ENCODE measurements at places on chromosomes 3 and 15.

- no peak for DNase-seq
These were observed 9.3 kb downstream of the CACNA2D2 start for GRCh38 chr3:50494126-50494525.

- no peak for DNase-seq
These were observed 62.5 kb downstream of the CBLB start for GRCh38 chr3:105806359-105806758.

GRCh38 chr15:39079296-39079847 lies 501.5 kb upstream of the THBS1 start:
- DNase-seq: no peak

DNA sequence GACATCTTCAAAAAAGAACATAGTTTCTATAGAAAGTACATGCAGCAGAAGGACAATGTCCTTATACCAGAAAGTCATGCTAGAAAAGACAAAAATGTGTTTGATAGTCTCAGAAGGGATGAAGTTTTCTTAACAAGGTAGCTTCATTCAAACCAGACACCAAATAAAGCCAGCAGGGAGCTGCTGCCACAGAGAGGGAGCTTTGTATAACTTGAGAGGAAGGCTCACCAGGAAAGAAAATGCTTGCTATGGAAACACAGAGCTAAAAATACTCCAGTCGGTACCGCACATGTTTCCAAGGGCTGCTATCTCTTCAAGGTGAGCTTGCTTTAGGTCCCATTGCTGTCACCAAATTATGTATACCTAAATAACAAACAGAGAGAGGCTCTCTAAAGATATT lies 1074.8 kb upstream of the ALCAM start:
- DNase-seq: no peak

DNA sequence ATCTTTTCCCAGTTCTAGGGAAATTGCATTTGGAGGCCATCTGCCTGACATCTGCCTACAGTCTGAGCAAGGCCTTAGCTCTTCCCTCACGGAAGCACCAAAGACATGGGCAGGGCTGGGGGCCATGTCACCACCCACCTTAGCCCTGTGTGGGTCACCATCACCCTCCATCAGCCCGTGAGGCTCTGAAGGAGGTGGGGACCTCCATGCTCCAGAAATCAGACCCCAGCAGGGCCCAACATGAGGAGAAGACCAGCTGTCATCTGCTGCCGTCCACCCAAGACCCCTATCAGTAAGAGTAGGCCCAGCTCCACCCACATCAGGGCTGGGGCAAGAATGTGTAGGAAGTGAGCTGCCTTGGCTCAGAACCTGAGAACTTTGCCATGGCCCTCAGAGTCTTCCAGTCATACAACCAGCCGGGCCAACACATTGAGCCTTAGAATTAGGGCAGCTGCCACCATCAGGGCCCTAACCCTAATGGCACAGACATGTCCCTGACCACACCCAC lies 1.9 kb downstream of the TMIE start:
- DNase-seq: no peak

DNA sequence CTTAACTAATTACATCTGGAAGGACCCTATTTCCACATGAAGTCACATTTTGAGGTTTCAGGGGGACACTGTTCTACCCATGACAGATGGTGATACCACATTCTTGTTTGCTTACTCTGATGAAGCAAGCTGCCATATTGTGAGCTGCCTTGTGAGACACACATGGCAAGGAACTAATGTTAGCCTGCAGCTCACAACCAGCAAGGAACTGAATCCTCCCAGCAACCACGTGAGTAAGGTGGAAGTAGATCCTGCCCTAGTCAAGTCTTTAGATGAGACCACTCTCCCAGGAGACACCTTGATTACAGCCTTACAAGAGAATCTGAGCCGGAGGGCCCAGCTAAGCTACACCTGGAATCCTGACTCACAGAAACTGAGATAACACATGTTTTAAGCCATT lies 160.1 kb downstream of the PDE8A start:
- DNase-seq: no peak

GRCh38 chr15:42879443-42879842 lies 41.1 kb downstream of the TTBK2 start:
- DNase-seq: no peak

GRCh38 chr15:37765786-37766185 lies 168.7 kb upstream of the TMCO5A start:
- DNase-seq: no peak

DNA sequence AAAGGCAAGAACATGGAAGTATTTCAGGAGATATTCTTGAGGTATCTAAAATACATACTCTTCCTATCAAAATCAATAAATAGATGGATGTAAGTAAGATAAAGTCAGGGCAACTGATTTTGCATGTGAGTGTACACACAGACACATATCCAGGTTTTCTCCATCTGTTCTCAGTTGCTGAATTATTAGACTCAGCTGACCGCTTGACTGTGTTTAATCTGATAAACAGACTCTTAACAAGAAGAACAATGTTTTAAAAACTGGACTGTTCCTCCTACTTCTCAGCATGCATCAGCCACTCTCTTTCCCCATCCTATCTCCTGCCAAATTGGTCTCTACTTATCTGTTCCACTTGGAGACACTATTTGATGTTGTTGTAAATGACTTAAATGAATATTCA lies 73.5 kb downstream of the GOLGA8G start:
- DNase-seq: no peak

DNA sequence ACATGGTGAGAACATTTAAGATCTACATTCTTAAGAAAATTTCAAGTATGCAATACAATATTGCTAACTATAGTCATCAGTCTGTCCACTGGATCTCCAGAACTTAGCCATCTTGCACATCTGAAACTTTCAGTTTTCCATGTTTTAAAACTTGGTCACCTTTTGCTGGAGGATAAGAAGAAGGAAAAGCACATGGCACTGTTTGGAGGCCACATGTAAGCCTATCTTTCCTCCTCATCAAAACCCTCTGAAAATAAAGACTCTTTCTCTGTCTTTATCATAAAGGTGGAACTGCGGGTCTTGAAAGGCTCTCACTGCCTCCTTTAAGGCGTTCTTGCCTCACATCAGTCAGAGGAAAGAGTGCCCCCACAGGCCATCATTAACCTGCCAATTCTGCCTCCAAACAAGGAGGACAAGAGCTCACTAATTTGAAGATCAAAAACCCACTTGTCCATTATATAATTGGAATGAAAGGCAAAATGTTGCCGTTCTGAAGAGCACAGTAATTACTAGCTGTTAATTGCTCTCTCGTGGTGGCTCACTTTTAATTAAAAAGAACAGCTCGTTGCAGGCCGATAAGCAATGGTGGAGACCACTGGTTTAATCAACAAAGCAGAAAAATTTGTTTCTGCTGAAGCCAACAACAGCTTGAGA lies 157.8 kb downstream of the MECOM start:
- DNase-seq: no peak

- DNase-seq: no peak
These were observed 392.2 kb downstream of the DIPK2A start for GRCh38 chr3:144363856-144364255.

DNA sequence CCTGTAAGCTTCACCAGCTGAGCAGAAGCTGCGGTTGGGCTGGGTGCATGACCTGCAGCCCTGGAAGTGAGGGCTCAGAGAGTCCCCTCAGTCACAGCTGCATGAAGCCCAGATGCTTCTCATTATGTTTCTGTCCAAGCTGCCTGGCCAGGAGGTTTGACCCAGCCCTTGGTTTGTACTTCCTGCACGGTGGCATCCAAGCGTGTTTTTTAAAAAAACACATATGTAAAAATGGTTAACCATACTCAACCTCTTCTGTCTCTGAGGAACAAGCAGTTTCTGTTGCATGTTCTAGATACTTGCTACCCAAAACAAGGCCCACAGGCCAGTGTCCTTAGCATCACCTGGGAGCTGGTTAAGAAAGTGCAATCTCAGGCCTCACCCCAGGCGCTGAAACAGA lies 76.0 kb upstream of the ATP10A start:
- no peak for DNase-seq

GRCh38 chr15:101026656-101027272 lies 107.6 kb downstream of the LRRK1 start:
- no peak for DNase-seq

DNA sequence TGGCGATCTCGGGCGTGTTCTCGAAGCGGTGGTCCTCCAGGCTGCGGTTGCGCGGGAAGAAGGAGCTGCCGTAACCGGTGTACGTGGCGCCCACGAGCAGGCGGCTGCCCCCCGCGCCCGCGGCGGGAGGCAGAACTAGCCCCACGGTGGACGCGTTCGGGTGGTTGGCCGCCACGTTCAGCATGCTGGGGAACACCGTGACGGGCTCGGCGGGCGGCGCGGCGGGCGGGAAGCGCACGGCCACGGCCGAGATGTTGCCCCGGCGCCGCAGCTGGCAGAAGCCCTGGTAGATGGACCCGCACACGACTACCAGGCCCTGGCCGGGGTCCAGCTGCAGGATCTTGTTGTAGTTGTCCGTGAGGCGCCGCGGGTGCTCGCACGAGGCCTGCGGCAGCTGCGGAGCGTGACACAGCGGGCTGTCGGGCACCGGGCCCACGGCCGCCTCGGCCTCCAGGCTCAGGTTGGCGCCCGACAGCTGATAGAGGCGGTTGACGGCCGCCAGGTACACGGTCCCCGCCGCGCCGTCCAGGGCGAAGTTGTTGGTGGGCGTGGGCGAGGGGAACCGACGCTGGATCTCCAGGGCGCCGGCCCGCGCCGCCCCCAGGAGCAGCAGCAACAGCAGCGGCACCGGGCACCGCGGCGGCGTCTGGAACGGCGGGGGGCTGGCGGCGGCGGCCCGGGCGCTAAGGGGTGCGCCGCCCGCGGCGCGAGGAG lies 397 bp downstream of the PLXND1 start:
- no peak for DNase-seq

DNA sequence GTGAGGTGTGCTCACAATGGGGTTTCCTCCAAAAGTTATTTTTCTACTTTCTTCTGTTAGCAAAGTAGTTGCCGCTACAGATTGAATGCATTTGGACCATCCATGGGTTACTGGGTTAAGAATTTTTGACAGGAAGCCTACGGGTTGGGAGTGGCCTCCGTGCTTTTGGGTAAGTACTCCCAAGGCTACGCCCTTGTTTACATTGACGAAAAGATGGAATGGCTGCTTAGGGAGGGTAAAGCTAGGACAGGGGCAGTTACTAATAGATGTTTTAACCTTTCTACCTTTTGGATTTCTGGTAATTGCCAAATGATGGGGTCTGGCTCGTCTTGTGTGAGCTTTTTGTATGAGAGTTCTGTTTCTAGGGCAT lies 20.4 kb upstream of the ATG7 start:
- DNase-seq: no peak

DNA sequence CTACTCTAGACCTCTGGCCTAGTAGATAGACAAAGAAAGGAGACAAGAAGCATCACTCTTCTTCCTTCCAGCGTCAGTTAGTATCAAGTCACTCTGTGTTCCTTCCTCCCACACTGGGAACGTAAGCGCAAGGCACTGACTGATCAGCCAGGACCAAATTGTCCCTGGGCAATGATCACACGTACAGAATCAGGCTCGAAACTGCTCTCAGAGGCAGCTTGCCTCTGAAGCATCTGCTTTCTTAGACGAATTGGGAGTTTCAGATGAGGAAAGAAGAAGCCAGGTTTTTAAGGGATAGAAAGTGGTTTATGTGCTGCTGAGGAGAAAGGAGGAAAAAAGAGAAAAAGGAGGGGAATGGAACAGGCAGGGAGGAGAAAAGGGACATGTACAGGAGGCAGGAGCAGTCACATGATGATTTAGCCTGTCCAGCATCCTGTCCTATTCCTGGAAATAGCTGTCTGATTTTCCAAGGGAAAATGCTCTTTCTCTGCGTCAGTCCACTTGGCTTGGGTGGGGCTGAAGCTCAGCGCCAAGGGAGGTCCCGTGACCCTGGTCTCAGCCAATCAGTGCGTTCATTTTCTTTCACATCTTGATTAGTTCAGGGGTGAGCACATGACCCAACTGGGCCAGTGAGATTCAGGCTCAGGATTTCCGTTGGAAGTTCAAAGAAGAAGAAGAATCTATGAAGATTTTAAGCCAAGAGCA lies 102.0 kb upstream of the PRICKLE2 start:
- DNase-seq: no peak

DNA sequence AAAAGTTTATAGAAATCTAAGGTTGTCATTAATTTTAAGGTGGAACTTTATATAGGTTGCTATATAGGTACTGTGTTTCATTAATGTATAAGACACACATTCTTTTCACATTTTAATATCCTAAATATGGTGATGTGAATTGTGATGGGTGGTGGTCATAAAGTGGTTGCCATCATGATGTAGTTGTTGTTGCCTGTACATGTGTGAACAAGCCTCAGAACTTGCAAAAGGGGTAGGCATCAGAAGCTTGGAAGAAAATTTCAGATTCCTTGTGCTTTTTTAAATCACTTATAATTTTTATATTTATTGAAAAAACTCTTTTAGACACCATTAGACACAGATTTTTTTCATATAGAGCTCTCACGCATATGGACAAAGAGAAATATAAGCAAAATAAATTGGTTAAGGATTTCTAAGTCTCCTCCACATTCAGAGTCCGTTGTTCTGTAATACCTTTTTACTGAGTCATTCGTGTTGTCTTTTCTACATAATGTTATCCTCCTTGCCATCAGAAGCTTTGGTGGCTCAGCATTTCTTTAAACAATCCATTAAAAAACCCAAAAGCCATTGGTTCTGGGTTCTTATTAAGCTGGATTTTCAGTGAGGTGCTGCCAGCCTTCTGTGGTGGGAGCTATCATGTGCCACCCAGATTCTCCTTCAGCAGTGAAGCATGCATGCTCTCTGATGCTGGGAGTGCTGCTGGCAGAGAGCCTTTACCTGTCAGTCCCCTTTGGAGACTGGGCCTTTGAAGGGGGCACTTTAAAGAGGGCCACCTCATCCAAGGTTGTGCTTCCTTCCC lies 140.4 kb upstream of the GALNT15 start:
- no peak for DNase-seq

GRCh38 chr3:1092771-1093170 lies at the start of gene CNTN6:
TSS of gene CNTN6 (plus strand) at chr3:1093024. CDS start at chr3:1148009, 54,985 bp downstream.
- DNase-seq: no peak

- DNase-seq: no peak
These were observed 67.0 kb downstream of the CHAC1 start for GRCh38 chr15:41020311-41020710.

GRCh38 chr3:113743006-113743630 lies 2.9 kb downstream of the NAA50 start:
- DNase-seq: no peak

DNA sequence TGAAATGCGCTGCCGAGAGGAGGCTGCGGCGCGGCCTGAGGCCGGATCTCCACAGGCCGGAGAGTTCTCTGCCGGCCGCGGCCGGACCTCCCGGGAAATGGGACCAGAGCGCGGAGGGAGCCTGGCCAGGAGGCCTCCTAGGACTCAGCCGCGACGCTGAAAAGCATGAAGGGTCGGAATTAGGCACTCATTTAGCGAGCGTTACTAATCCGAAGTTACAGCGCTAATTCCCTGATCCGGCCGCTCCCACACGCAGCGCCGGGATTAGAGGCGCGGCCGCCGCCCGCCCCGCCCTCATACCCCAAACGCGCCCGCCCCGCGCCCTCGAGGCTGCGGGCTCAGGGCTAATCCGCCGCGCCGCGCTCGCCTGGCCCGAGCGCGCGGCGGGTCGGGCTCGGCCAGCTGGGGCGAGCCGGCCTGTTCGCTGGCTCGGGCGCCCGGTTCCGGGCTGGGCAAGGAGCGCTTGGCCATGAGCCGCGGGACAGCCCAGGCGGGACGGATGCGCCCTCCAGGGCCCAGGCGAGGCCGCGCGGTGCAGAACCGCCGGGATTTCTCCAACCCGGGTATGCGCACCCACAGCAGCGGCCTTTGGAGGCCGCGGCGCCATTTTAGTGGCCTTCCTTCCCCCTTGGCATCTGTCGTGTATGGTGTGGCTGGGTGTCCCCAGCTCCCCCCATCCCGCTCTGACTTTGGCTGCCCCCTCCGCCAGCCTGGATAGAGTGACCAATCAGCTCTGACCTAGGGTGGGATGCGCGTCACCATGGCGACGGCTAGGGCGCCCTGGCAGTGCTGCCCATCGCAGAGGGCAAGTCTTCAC lies 36.8 kb upstream of the POLG start:
- no peak for DNase-seq

- no peak for DNase-seq
These were observed 3.6 kb downstream of the SNRK start for GRCh38 chr3:43289841-43290470.

Data from activated naive CD8-positive, alpha-beta T cell treated with anti-CD3 and anti-CD28 coated beads, Interleukin-2, amount 50 U/mL, for 16 hours (primary cell).